NCI-H82 (cell line): ENCODE measurements at places on chromosomes 16 and 17.

DNA sequence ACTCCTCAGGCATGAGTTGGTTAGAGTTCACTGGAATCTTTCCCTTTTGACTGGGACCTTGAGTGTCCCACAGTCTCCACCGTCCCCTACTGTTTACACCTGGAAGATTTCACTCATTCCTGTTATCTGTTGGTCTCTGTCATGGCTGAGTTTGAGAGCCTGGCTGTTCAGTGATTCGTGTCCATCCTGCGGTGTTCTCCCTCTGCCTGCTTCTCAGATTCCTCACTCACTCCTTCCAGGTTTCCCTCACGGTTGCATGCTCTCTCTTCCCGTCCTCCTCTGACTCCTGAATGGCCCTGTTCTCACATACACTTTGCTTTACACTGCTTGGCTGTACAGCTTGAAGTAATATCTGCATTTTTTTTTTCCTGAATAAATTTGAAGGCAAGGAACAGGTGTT lies 24.5 kb downstream of the OR1D5 start:
- no peak for DNase-seq

DNA sequence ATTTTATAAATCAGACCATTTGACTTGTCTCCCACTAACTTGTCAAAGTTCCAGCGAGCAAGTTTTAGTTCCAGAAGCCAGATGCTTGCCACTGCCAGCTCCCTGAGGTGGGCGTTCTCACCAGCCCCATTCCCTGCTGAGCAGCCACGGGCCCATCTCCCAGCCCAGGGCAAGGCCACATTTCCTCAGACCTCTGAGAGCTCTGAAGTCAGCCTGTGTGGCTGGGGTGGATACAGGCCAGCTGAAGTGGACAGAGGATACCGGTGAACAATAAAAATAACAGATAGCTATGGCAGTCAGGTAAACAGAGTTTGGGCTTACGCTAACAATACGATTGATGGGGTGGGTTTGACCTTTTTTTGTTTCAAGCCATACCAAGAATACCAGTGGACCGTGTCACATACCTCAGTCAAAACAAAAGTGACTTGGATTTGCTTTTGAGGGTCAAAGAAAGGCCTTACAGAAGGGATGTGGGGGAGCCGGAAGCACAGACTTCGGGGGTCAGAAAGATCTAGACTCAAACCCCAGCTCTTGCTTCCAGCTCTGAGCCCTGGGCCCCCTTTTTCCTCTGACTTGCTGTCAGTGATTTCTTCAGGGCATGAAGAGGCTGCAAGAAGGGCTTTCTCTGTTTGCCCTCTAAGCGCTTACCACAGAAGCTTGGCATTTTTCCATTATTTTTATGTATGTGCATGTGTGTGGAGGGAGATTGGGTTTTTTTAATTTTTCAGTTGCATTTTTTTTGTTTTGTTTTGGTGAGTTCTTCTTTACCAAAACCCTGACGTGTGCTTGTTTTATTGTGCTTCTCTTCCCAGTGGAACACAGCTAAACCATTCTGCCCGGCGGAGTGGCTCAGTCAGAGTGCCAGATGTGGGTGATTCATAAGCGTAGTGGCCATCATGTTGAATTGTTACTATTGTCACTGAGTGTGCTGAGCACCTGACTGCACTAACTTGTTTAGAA lies 109.9 kb downstream of the GNAO1 start:
- DNase-seq = no peak

GRCh38 chr17:6257336-6257735 lies 177.6 kb downstream of the AIPL1 start:
- no peak for DNase-seq

GRCh38 chr16:11493531-11493929 lies 93.2 kb downstream of the LITAF start:
- DNase-seq = no peak
